ENCODE measurements at places on chromosomes 3 and 15.

DNA sequence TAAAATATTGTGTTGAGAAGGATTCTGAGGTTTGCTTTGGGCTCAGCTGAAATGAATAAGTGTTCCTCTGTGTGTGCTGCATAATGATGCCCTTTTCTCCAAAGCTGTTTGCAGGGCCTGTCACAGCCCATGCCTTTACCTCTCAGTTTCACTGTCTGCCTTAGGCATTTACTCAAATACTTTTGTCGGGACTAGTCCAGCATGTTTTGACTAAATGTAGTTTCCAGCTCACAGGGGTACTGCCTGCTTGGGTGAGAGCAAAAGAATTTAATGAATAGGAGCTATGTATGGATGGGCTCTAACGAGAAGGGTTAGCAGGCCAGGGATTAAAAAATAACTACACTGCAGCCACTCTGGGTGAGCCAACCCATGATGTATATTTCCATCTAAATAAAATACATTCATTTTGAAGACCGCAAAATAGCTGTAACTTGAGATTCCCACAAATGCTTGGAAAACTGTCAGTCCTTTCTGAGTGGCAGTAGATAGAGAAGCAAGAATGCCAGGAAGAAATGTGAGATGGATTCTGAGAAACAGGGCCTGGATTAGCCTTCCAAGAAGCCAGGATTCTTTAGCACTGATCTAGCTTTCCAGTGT is 549.2 kb upstream of the TBL1XR1 start:
- DNase-seq, result no peak

- no peak for DNase-seq
These were observed 29.6 kb downstream of the MGA start for GRCh38 chr15:41689834-41690233.

DNA sequence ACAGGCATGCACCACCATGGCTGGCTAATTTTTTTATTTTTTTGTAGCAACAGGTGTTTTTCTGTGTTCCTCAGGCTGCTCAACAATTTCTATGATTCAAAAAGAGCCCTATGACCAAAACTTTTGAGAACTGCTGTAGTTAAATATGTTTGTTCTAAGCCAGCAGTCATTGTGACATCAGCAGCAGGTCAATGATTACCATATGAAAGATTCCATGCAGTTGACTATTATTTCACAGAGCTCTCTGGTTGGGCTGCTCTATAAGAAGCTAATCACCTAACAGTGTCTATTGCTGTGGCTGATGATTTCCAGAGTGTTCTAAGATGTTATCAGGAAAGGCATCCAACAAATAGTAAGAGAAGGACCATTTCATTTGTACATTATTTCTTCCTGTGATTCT is at the start of gene CCDC54:
TSS of gene CCDC54 (plus strand) at position 289 of the 400 bp plus-strand sequence. CDS start 149 bp downstream, outside the sequence.
- no peak for DNase-seq

- no peak for DNase-seq
These were observed 13.2 kb downstream of the TSPAN3 start for GRCh38 chr15:77057685-77058084.

GRCh38 chr15:31261266-31262142 is 65.1 kb upstream of the KLF13 start:
- DNase-seq, result peak; percentile 70

DNA sequence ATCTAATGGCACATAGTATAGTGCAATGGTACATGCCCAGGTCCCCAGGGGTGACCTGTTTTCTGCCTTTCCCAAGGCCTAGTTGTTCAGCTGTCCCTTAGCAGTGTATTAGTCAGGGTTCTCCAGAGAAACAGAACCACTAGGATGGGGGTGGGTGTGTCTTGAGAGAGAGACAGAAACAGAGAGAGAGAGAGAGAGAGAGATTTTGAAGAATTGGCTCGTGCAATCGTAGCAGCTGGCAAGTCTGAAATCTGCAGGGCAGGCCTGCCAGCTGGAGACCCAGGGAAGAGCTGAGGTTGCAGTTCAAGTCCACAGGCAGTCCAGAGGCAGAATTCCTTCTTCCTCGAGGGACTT is 90.6 kb upstream of the RNF7 start:
- no peak for DNase-seq

- DNase-seq, result no peak
These were observed 274.0 kb downstream of the BBX start for GRCh38 chr3:107796791-107797190.

GRCh38 chr3:8709801-8710507 is 23.6 kb upstream of the CAV3 start:
- DNase-seq, result no peak

GRCh38 chr3:72630327-72630968 is 217.8 kb downstream of the SHQ1 start:
- no peak for DNase-seq

GRCh38 chr15:49421991-49422390 is 1.1 kb upstream of the FGF7 start:
- peak; percentile 76 for DNase-seq

DNA sequence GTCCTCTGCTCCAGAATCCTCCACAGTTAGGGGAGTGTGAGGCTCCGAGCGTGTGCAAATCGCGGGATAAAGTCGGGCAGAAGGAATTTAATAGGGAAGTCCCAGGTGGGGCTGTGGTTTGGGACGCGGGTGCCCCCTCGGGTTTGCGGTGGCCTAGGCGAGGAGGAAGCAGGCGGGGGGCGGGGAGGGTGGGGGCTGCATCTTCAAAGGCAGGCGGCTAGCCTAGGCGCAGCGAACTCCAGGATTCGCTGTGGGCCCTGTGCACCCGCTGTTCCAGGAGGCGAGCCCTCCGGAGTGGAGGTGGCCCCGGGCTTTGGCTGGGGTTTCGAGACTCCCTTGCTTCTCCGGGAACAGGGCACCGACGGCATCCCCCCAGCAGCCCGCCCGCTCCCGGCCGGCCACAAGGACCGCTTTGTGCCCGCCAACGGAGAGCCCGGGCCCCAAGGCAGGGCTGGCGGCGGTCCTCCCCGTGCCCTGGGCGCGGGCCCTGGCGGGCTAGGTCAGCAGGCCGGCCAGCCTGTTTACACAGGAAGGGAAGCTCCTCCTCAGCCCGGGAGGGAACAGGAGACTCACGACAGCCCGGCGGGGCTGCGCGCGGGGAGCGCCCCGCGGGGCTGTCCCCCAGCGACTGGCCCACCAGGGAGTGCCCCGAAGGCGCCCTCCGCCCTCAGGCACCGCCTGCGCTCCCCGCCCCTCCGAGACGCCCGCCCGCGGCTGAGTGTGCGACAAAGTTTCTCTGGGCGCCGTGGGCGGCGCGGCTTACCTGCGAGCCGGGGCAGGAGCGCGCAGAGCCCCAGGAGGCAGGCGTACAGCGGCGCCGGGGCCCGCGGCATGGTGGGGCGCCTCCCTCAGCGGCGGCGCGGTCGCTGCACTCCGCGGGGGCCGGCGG is 753 bp downstream of the ITGB5 start:
- DNase-seq, result peak; percentile 86

DNA sequence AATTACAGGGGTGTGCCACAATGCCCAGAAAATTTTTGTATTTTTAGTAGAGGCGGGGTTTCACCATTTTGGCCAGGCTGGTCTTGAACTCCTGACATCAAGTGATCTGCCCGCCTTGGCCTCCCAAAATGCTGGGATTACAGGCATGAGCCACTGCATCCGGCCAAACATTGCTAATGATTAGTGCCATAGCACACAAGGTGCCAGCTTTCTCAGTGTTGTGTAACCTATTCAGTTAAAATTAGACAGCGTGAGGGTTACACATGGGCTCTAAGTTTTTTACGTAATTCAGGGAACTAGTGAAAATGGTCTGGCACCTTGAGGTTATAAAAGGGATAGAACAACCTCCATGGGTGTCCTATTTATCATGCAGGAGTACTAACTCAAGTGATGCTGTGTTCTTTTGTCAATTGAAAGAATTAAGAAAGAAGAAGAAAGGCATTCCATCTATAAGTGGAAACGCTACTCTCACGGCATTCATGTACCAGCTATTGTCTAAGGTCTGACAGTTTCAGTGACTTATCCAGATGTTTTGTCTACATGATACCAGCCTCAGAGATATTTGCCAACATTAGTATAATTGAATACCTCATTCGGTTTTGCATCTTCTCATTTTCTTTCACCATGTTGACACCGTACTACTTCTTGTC is 84.7 kb downstream of the EOMES start:
- DNase-seq, result no peak

GRCh38 chr3:61724801-61725200 is 163.4 kb downstream of the PTPRG start:
- no peak for DNase-seq

- DNase-seq, result no peak
These were observed 47.7 kb upstream of the ATP2C1 start for GRCh38 chr3:130846181-130846580.

DNA sequence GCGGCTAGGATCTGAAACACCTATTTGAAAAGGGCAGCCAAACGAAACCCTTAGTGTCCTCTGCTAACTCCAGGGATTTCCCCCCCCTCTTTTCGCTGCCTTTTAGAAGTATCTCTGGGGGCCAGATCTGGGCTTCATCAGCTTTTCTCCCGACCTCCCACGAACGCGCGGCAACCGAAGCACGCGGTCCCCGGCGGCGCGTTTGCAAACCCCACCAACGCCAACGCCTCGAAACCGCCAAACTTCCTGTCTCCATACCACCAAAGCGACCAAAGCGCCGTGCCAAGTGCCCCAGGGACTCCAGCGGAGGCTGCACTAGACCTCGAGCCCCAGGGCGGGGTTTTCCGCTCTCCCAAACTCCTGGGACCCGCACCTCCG is 155.8 kb upstream of the FRMD4B start:
- no peak for DNase-seq

- DNase-seq, result no peak
These were observed 366.7 kb upstream of the PROK2 start for GRCh38 chr3:72151465-72152238.

DNA sequence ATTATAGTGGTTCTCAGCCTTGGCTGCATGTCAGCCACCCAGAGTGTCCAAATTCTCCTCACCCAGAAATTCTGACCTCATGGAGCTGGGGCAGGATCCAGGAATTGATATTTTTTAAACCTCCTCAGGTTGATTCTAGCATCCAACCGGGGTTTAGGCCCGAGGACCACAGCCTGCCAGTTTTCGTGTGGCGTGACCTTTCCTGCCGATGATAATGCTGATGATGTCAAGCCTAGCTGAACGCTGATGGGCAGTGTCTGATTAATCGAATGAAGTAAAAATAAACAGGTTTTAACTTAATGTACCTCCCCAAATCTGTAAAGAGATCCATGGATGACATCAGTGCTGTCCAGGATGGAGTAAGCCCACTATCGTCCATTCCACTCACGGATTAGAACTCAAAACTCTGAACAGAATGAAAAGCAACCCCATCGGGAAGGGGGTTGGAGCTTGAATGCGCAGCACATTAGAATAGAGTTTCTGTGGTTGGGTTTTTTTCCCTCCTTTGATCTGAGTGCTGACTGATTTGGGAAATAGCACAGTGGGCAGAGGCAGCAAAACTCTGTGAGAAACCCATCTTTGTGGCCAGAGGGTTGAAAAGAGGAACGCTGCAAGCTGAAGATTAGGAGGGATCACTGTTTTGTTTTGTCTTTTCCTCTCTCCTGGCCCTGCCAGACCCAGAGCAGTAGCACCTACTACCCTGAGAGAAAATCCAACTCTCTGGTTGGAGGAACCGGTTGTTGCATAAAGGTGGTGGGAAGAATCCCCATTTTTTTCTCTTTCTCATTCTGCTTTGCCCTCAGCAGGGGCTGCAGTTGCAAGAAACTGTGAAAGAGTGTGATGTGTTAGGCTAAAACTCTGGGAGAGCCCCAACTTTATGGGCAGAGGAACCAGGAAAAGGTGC is 153.9 kb downstream of the APBA2 start:
- no peak for DNase-seq

- no peak for DNase-seq
These were observed 429.0 kb upstream of the ATP11B start for GRCh38 chr3:182364323-182364722.

DNA sequence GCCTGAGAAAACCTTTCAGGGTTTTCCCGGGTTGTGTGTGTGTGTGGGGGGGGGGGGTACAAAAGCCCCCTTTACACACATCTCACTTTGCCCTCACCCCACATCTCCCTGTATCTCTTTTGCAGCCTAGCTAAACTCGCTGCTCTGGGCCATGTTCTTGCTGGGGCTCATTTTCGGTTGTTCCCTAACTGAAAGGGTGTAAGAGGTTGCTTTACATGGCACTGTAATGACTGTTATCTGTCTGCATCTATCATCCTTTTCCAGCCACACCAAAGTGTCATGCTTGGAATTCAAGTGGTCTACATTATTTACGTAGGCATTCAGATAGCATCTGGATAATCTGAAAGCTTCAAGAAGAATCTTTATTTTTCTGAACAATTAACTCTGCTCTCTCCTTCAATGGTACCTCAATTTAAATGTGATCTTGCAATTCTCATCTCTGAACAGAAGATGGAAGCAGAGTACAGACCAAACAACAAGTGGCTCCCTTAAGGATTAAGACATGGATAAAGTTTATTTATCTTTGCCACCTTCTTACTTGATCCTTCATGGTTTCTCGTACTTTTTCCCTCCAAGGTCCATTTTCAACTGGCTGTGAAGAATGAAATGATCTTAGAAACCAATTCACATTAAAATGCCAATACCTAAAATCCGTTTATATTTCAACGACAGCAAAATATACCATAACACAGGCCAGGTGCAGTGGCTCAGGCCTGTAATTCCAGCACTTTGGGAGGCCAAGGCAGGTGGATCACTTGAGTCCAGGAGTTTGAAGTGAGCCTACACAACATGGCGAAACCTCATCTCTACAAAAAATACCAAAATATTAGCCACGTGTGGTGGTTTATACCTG is 34.9 kb downstream of the DCLK3 start:
- DNase-seq, result no peak

GRCh38 chr3:157073810-157074209 is 86.1 kb downstream of the CCNL1 start:
- DNase-seq, result no peak

DNA sequence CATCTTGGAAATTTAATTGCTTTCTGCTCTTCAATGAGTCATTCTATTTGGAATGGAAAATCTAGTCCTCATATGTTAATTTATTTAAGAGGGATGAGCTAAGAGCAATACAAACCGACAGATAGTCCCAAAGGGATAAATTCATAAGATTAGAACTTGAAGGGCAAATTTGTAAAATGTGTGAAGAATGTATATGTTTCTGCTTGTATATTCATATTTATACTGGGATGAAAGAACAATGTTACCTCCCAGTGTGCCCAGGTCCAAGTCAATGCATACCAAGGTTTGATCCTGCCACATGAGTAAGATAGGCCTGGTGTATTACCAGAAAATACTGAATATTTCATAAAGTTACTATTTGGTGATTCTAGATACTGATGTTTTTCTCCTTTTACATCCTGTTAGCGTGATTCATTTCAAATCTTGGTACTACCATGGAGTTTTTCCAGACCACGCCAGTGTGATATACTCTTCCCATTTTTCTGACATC is 255.6 kb upstream of the SEMA6D start:
- no peak for DNase-seq

DNA sequence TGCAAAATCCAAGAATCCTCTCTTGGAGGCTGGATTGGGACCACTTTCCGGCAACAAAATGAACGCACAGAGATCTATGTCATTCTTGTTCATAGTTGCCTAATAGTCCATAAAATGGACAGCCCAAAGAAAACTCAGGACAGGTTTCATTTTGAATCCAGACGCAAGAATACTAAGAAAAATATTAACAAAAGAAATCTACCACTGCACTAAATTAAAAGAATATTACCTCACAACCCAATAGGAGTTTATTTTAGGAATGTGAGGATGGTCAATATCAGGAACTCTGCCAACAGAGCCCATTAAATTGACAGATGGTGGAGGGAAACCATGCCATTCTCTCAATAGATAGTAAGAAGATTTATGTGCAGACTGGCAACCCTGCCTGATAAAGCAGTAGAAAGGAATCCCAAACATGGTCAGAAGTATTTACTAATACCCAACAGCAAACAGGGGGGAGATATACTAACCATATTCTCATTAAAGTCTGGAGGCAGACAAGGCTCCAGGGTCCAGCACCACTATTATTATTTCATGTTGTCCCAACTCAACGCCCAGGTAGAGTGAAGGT is 127.6 kb downstream of the SMAD6 start:
- DNase-seq, result no peak

All from posterior vena cava (tissue), 2 donors.